Hematopoietic multipotent progenitor cell treated with erythropoietin and hydrocortisone succinate and interleukin-3 and kit ligand, for 17 days (in vitro differentiated cells): ENCODE measurements at places on chromosomes 6 and 20.

GRCh38 chr6:28225056-28225834 lies at the start of gene ZSCAN9:
Gene ZSCAN9 (plus strand): TSS chr6:28225275. CDS start chr6:28227085, 1,810 bp downstream.
- peak; percentile 31 for DNase-seq

DNA sequence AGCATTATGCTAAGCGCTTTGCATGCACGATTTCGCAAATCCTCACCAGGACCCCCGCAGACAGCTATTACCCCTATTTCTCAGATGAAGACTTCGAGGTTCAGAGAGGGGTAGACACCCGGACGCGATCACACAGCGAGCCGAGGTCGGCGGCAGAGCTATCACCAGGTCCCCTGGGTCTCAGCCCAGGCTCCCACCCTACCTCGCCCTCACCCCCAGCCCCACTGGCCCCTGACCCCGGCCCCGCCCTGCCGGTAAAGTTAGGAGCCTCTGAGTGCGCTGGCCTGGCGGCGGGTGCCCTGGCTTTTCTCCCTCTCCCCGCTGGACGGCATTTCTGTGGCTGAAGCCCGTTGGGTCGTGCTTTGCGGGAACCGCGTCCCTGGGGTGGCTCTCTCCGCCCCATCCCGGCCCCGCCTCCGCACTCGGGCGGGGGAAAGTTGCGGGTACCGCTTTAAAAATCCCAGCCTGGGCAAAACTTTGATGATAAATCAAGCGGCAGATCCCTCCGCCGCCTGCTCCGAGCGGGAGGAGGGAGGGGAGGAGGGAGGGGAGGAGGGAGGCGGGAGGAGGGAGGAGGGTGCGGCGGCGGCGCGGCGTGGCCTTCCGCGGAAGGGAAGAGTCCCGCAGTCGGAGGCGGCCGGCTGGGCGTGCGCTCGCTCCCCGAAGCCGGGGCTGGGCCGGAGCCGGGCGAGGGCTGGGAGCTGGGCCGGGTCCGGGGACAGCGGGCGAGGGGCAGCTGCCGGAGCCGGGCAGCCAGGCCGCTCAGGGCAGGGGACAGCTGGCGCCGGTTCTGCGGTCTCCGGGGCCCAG lies at the start of gene VSTM2L:
Gene VSTM2L (plus strand): TSS at position 624 of the 810 bp plus-strand sequence. CDS start 224 bp downstream, outside the sequence.
- no peak for DNase-seq

DNA sequence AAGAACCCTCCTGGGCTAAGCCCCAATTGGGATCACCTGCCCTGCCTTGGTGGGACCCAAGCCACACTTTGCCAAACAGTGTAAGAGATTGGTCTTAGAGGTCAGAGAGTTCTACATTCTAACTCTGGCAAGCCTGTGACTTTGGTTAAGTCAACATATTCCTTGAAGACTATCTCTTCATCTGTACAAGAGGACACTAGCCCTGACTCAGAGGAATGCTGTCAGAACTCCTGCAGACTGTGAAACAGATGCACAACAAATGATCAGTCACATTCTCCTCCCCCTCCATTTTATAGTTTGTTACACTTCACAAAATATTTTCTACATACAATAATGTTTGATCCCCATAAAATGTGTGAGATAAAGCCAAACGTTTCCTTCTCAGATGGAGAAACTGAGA lies 91.7 kb upstream of the EPB41L1 start:
- no peak for DNase-seq

- no peak for DNase-seq
Observed at GRCh38 chr6:33431880-33432541, 12.1 kb downstream of the SYNGAP1 start.

DNA sequence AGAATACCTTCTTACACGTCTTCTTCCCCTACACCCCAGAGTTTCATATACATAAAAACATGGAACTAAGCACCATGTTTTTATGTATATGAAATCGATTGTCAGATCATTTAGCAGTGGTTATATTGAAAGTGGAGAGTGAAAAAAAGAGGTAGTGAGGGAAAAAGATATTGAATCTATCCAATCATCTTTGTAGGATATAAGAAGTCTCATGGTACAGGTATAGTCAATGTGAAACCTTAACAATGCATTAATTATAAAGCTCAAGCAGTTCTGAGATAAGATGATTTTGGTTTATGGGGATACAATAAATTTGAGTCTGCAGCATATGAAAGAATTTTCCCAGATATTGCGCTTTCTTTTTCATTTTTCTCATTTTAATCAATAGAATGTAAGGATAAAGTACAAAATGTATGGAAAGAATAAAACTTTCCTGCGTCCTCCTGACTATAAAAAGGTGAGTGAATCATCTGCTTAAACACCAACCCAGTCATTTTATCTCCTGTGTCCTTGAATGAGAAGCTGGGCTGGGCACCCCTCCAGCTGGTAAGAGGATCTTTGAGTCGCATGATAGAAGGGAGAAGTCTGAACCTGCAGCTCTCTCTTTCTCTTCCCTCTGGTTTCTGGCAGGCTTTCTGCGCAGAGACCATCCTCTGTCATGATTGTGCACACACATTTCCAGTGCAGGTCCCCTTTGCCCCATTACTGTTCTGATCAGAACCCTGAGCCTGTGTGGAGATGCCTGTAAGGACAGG lies 28.1 kb upstream of the AKIRIN2 start:
- DNase-seq, result no peak

GRCh38 chr6:44169154-44169553 lies 10.5 kb downstream of the CAPN11 start:
- DNase-seq, result no peak

GRCh38 chr6:108995296-108995695 lies 99.3 kb downstream of the SESN1 start:
- DNase-seq, result no peak

DNA sequence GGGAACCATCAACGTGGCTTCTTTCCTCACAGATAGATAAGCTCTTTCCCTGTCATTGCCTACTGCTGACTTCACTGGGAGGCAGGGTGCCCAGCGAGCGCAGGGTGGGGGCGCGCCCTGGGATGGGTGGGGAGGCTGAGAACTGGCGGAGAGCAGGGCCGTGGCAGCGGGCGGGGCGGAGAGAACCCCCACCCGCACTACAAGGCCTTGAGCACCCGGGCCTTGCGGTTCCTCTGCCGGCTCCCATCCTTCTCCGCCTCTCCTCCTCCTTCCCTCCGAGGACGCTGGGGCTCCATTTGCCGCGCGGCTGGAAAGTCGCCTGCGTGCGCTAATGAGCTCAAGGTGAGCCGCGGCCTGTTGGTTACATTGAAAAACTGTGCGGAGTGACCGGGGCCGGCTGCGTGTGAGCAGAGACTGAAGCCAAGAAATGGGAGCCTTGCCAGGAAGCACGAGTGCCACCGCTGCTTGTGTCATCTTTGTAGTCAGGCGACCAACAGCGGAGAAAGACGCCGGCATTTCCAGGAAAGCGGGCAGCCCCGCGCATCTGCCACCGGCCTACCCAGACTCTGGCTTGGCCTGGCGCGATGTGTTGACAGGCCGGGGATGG lies 963.5 kb upstream of the SLC35B3 start:
- DNase-seq, result no peak

GRCh38 chr20:40279390-40279789 lies 409.6 kb downstream of the MAFB start:
- DNase-seq, result no peak

- no peak for DNase-seq
Observed at GRCh38 chr6:133880896-133881295, 8.0 kb upstream of the TCF21 start.

- no peak for DNase-seq
Observed at GRCh38 chr6:12947151-12947871, 230.7 kb downstream of the PHACTR1 start.

DNA sequence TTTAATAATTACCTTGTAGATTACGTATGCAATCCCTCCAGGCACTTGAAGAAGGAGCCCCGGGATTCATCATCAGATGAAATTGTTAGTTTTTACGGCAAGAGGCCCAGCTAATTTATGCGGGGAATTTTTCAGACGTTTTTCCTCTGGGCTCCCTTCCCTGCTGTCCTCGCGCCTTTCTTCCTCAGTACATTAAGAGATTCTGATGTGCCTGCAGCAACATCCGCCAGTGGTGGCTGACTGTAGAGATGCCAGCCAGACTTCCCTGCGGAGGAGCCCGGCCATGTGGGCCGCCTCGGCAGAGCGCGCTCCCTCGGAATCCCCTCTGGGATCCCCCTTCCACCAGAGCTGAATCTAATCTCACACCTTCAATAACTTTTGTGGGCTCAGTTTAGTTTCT lies 46.4 kb upstream of the POU3F2 start:
- no peak for DNase-seq

- no peak for DNase-seq
Observed at GRCh38 chr20:63346131-63347080, 14.7 kb downstream of the CHRNA4 start.

- DNase-seq, result no peak
Observed at GRCh38 chr6:12476484-12476883, 186.3 kb downstream of the EDN1 start.

- DNase-seq, result no peak
Observed at GRCh38 chr20:58271606-58272351, 37.7 kb upstream of the RAB22A start.

DNA sequence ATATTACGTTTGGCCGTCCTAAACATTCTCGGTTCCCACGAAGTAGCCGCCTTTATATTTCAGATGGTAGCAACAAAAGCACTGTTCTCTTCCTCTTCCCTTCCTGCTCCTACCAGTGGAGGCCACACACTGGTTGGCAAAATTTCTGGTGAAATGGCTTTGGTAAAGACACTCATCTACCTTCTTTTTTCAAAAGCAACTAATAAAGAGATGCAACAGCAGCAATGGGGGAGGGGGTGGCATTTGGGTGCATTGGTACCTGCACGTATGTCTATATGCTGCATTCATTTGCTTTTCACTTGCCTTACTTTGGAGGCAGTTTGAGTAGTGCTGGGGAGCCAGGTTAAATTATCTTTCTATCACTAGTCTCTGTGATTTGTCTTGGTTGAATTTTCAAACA lies 6.0 kb downstream of the POU3F2 start:
- DNase-seq, result no peak

GRCh38 chr6:113392551-113393055 lies 464.5 kb upstream of the MARCKS start:
- DNase-seq, result no peak

DNA sequence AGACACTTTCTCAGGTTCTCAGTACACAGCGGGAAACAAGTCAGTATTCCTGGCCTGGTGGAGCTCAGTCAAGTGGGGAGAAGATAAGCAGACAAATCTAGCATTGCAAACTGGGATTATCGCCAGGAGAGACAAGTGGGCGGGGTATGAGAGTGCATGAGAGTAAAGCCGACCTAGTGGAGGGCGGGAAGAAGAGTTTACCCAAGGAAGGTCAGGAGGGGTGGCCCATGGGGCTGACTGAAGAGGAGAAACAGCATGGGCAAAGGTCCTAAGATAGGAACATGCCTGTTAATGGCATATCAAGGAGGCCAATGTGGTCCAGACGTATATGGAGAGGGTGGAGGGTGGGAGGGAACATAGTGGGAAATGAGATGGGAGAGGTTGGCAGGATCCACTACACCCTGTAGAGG lies 12.4 kb upstream of the CSNK2A1 start:
- no peak for DNase-seq

DNA sequence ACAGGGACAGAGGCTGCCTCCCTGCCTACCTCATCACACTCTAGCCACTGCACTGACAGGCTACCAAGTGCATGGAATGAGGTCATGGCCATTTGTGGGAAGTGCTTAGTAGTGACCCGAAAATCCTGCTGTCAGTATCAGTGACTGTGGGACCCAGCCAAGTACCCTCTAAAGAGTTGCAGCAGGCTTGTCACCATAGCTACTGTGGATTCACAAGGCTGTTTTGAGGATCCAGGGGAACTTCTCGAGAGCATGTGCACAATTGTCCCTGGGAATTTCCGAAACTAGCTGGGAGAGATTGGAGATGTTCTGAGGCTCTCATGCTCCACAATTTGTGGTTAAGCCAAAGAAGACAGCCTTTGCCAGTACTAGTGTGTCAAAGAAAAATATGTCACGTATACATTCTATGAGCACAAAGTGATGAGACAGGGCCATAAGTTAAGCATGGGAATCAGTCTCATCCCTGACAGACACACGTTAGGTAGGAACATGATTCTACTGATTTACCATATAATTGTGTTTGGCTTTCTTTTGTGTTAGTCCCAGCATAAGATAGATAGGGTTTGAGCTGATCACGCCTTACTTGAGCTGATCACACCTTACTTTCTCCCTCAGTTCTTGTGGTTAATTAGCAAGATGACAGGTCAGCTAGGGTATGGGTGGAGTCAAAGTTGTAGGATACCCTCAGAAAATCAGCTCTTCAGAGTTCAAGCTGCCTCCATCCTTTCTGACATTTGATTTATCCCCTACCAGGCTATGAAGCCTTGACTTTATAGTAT lies 42.6 kb upstream of the TMEM170B start:
- no peak for DNase-seq
